ENCODE measurements at places on chromosomes 6 and 20. TPM values are rescaled to one million over a fixed set of nuclear protein-coding genes. Genes with fewer than 3 reads are reported as not detected.

GRCh38 chr20:51108638-51109363 is 85.9 kb upstream of the KCNG1 start:
- no peak for DNase-seq

Gene OR2B6
- total RNA-seq, result not detected

DNA sequence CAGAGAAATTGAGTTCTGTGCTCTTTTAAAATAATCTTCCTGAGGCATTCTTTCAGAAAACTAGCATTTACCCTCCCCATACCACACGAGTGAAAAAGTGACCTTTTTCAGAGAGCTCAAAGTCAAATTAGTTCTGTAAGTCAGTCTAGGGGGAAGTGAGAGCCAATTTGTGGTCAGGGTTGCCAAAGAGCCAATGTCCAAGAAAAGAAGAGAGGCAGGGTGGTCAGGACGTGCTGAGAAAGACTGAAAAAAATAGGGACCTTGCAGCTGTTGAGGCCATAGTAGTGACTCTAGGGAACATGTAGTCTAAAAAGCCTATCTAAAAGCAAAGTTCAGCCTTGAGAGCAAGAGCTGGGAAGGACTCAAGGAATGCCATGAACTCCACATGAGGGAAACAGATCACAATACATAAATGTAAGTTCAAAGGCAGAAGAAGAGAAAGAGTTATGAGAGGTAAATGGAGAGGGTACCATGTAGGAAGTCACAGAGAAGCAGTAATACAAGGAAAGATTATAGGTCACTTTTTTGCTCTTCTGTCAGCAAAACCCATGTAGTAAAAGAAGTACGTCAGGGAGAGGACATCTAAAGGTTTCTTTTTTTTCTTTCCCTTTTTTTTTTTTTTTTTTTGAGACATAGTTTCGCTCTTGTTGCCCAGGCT is 565.1 kb upstream of the FLRT3 start:
- DNase-seq, result no peak

- no peak for DNase-seq
Measured at GRCh38 chr20:19543101-19543500, 215.0 kb upstream of the RIN2 start.

- DNase-seq, result no peak
Measured at GRCh38 chr6:136166815-136167214, 83.3 kb downstream of the MTFR2 start.

Gene ZNF184
- 8.9 TPM for total RNA-seq
